ENCODE measurements at places on chromosomes 2 and 18.

GRCh38 chr2:232349946-232350635, 28.5 kb upstream of the ALPP start:
- no peak for DNase-seq

DNA sequence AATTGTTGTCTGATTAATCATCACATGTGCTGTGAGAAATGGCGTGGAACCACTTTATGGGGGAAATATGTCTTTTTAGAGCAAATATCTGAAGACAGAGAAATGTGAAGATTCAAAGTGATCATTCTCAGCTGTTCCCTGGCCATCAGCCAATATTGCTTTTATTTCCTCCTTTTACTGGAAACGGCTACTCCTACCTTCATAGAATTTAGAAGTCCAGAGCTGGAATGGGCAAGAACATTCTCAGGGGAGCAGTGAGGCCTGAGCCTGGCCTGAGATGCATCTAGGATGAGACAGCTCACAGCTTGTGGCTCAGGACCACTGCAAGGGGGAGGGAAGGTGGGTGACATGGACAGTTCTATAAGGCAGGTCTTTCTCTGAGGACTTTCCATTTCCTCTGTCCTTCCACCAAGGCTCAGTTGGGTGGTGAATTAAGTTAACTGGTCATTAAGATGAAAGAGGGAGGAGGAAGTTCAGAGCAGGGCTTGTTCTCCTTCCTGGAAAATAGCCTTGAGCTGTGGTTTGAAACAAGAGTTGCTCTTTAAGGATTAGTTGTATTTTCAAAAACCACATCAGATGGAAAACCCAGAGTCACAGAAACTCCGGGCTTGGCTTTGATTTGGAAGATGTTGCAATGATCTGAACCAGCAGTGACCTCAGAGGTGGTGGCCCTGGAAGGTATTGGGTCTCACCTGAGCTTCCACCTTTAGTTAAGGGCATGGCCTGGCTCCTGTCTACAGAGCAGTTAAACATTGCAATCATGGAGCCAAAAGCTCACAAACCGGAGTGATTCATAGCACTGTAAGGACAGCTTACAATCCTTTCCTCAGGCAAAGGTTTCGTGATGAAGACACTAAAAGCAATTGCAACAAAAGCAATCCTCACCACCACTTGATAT, 144.3 kb downstream of the VAPA start:
- DNase-seq = no peak

GRCh38 chr2:143442193-143442592, 313.0 kb downstream of the ARHGAP15 start:
- DNase-seq = no peak

DNA sequence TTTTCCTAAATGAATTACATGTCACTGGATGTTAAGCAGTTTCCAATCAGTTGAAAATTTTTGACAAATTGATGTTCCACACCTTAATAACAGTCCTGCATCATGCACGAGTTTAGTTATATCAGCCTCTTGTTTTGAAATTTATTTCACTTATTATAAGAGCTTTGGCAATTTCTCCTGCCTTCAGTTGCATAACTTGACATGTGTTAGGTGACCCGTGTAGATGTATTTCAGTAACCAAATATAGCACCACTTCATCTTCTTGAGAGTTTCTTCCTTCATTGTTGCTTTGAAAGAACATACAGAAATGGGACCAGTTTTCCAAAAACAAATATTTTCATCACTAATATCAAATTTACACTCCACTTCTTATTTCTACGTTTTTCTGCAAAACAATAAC, 202.7 kb downstream of the PDE11A start:
- DNase-seq = no peak

DNA sequence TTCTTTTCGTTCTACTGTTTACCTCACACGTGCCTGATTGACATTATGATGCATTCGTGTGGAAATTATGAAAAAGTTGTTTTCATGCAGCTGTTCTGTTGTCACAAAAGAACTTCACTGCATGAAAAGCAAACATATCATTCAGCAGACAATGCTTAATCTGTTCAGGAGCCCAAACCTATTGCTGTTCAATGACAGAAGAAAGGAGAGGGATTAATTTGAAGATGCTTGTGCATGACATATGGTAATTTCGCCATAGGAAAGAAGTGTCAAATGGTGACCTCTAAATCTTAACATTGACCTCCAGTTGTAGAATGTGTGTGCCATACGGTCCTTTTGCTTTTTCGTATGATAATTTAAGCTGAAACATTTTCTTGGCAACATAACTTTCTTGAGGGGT, 124.5 kb downstream of the WDR7 start:
- DNase-seq = no peak

GRCh38 chr2:122083256-122084048, 328.0 kb downstream of the TSN start:
- no peak for DNase-seq

DNA sequence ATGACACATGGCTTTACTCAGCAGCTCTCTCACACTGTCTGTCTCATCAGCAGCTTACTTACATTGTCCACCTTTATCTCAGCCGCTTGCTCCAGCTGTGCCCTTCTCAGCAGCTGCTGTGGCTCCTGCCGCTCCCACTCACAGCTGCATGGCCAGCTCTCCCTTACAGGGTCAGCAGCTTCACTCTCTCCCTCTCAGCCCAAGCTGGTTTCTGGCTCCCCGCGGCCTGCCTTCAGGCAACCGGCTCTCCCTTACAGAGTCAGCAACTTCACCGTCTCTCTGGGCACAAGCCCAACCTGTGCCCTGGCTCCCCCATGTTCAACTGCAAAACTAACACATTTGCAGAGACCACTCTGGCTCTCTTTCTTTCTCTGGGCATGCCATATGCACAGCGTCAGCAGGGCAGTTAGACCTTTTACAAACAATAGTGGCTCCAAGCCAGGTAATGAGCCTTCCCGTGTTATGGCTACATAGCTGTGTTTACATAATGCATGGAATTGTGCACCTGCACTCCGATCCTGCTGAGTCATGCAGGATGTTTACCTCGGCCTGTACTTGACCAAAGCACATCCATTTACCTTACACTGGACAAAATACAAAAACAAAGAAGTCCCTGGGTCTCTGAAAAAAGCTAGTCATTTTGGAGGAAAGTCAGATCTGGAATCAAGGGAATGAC, 167.3 kb downstream of the DOK6 start:
- no peak for DNase-seq

GRCh38 chr2:101479810-101480209, 4.9 kb upstream of the RFX8 start:
- DNase-seq = no peak

- DNase-seq = no peak
These were observed 258.8 kb downstream of the SLC8A1 start for GRCh38 chr2:40192864-40193669.

- DNase-seq = no peak
These were observed 97.4 kb upstream of the UPP2 start for GRCh38 chr2:158004126-158004764.

DNA sequence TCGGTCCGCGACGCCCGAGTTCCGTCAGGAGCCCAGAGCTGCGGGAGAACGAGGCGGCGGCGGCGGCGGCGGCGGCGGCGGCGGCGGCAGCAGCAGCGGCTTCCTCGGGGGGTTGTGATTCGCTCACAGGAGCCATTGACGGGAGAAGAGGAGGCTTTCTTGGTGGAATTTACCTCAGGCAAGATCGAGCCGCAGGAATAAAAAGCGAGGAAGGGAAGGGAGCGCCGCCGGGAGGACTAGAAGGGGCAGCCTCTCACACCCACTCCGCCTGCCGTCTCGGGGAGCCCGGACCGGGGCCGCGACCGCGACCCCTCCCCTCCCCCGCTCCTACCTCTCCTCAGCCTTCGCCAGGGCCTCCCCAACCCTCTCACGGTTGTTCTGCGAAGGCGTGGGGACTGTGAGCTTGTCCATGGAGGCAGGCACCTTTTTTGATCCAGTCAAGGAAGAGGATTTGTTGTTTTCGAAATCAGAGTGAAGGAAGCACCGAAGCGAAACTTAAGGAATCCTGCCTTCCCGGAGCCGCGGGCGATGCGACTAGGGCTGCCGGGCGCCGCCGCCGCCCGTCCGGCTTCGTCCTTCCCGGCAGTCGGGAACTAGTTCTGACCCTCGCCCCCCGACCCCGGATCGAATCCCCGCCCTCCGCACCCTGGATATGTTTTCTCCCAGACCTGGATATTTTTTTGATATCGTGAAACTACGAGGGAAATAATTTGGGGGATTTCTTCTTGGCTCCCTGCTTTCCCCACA, 506 bp downstream of the BMPR2 start:
- peak; percentile 76 for DNase-seq

DNA sequence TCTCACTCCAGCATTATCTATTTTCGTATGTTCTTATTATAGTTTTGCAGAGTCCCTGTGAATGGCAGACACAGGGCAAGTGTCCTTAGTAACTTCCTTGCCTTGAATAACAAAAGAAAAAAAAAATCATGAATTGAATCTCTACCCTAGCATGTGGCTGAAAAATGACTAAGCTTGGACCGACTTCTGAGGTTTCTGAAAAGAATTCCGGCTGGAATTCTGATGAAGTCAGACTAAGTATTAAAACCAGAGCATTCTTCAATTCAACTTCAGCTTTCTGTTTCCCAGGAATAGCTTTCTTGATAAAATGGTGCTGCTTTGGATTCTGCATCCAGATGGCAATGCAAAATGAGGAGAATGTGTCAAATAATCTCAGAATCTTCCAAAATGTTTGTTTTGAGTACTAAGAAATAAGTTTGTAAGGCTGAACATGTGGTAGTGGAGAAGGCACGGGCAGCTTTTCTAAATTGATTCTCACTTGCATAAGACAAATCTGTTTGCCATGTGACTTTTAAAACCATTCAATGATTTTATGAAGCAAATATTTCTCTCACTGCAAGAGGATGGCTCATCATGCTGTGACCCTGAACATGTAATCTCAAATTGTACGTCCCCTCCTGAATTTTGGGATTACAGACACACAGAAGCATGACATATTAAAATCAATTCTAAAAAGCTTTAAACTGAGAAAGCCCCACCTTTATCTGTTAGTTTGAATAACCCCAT, 1462.8 kb upstream of the LRRTM1 start:
- no peak for DNase-seq

DNA sequence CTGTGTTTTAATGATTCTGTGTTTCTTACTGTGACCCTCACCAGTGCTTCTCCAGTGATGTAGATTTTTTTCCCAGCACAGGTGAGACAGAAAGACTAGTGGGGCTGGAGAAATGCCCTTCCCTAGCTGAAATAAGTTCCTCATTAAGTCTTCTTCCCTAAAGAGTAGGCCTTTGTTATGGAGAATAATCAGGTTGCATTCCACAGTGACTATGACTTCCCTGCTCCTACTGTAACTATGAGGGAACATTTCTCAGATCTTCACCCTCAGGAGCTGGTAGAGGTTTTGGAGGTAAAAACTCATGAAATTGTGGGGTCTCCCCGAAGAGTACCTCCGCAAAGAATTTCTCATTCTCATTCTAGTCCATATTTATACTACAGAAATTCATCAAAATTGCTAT, 286.2 kb downstream of the GRB14 start:
- DNase-seq = no peak

- no peak for DNase-seq
These were observed 202.5 kb downstream of the CCDC102B start for GRCh38 chr18:69000366-69000765.

- no peak for DNase-seq
These were observed 25.1 kb downstream of the STEAP3 start for GRCh38 chr2:119248751-119249150.

GRCh38 chr2:240532031-240532775, 25.6 kb downstream of the ANKMY1 start:
- DNase-seq = no peak

GRCh38 chr2:54287532-54287931, 31.5 kb upstream of the TSPYL6 start:
- DNase-seq = no peak

- no peak for DNase-seq
These were observed 228.9 kb upstream of the FOSL2 start for GRCh38 chr2:28163627-28164279.

GRCh38 chr2:109638795-109639194, 24.6 kb downstream of the SOWAHC start:
- no peak for DNase-seq

DNA sequence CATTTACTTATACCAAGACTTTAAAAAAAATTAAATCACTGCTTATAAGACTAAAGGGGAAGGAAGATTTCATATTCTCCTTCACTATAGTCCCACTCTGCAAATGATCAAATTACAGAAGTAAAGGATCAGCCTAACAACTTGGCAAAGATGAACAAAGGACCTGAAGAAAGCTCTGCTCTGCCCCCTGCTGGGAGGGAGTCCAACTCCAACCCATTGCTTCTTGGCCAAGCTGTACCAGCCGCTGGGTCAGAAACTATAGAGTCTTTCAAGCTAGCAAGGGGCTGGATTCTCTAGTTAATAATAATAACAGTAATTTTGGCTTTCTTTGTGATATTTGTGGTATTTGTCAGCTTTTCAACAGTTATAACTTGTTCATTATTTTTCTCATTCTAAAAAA, 927.0 kb upstream of the CRIM1 start:
- DNase-seq = peak; percentile 51

DNA sequence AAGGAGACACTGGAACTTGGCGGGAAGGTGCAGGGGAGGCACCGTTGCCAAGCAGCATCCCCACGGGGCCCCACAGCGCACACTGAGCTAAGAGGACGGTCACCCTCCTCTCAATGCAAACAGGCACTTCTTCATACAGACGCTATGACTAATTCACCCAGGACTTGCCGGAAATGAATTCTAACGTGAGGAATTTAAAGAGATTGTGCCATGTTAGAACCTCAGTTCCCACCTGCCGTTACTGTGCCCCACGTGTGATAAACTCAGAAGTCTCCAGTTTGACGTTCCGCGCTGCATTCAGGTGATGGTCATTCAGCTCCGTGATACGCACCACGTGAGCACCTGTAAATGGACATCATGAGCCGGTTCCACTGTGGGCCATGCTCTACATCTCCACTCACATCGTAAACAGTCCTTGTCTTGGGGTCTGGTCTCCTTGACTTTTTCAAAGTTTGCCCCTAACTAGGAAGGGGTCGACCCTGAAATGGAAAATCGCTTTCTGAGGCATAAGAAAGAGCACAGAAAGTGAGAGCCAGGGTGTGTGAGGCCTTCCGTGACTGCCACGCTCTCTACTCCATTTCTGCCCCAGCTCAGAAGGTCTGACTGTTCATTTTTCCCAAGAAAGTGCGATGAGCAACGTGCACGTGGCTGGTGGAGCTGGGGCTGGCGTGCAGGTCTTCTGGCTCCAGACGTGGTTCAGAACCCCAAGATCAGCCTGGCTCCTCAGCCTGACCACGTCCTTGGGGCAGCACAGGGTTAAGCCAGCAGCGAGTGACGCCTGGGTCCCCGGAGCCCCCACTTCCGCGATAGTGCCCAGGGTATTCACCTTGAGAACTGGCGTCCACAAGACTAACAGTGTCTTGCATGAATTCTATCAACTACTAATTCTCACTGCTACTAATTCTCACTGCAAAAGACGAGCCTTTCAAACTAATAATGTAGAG, 35.1 kb downstream of the TMEM18 start:
- no peak for DNase-seq

GRCh38 chr2:75952173-75952572, 241.5 kb upstream of the GCFC2 start:
- DNase-seq = no peak

DNA sequence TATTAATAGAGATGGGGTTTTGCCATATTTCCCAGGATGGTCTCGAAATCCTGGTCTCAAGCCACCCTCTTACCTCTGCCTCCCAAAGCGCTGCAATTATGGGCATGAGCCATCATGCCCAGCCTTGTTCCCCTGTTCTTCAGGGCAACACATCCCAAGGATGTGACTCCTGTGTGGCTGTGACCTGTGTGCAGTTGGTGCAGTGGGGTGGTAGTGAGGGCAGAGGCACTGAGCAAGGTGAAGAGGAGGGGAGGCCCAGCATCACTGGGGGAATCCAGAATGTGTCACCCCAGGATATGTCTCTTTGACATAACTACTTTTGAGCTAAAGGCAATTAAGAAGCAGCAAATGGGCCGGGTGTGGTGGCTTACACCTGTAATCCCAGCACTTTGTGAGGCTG, 23.4 kb downstream of the CENPA start:
- no peak for DNase-seq
